ENCODE measurements at places on chromosomes 6 and 20.

- DNase-seq: no peak
Measured at GRCh38 chr6:98002678-98003077, 719.7 kb upstream of the MMS22L start.

- DNase-seq: no peak
Measured at GRCh38 chr6:167119670-167120582, 3.0 kb upstream of the CCR6 start.

DNA sequence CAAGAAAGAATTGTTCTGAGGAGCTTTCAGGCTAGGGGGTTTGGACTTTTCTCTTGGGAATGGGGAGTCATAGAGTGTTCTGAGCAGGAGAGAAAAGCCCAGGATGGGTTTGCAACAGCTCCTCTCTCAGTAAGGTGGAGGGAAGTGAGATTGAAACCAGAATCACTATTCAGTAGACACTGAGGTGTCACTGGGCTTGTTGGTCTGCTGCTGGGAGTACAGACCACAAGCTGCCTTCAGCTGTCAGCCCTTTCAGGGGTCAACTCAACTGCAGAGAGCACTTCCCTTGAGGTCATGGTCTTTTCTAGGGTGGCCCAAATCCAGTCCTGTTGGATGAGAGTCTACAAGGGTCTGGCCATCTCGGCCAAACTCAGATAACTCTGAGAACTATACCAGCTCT lies 12.9 kb upstream of the FOXA2 start:
- no peak for DNase-seq

DNA sequence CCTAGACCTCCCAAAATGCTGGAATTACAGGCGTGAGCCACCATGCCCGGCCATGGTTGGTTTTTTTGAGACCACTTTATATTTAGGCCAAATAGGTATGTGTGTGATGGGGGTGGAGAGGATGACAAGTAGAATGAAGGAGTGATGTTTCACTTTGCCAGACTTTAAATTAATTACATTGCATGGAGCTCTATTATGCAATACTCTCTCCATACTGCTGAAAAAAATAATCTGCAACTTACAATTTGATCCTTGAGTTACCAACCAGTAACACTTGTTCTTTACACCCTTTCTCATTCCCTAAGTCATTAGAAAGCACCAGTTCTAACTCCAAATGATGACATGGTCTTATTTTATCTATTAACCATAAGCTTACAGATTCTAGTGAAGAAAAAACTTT lies 26.8 kb downstream of the GINM1 start:
- no peak for DNase-seq

GRCh38 chr6:137928286-137928685 lies 61.2 kb downstream of the TNFAIP3 start:
- no peak for DNase-seq

DNA sequence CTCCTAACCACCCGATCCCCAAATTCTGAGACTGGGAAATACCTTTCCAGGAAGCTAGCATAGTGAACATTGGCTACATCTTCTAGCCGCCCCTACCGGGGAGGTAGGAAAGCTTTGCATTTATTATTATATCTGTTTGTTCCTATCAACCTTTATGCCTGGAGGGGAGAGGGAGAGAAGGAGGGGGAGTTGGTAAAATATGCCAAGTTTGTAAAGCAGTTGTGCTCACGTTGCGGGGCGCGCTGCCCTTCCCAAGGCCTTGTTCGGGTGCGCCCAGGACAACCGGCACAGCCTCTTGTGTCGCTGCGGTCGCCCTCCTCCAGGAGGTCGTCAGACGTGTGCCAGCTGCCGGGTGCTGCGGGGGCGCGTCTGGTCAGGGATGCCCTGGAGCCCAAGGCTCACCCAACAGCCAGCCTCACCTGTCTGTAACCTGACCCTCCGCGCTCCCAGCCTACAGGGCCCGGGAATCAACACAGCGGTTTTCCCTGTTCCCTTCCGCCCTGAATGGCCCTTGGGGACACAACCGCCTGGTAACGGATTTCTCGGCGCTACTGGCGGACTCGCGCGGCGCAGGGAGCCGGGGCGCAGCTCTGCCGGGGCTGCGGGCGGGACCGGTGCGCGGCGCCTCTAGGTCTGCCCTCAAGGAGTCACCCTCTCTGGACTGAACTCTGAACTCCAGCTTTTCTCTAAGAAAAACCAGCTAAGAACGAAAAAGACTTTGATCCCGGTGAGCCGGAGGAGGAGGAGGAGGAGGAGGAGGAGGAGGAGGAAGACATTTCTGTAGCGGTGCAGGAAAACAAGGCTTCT lies 1.1 kb upstream of the OVOL2 start:
- DNase-seq: no peak

GRCh38 chr6:25617997-25618396 lies 34.0 kb upstream of the SCGN start:
- no peak for DNase-seq

DNA sequence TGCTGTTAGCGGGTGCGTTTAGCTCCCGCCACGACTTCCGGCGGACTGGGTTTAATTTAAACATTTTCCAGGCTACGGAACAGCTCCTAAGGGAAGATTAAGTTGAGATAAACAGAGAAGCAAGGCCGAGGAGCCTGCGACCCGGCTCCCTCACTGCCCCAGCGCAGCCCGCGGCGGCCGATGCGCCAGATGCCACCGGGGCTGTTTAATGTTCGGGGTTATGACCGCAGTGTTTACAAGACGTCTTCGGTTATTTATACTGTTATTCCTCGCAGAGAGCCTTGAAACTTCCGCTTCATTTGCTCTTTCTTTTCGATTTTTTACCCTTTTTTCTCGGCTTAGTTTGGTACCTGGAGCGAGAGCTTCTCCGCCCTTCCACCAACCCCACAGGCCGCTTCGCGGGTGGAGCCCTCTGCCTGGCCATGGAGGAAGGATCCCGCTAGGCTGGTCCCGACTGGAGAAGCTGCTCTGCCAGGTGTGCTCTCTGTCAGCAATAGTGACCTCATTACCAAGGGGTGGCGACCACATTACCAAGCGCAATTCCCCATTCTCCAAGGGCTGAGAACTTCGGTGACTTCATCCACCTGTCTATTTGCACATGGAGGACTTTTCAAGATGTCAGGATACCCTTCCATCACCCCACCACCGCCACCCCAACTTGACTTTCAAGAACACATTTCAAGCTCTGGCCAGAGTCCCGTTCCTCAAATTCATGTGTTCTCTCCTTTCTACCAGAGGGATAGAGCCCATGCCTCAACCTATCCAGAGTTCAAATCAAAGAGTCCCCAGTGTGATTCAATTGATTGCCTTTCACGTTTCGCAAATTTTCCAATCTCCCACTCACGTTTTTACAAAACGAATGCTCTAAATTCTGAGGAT lies 4.1 kb downstream of the TCF21 start:
- no peak for DNase-seq

DNA sequence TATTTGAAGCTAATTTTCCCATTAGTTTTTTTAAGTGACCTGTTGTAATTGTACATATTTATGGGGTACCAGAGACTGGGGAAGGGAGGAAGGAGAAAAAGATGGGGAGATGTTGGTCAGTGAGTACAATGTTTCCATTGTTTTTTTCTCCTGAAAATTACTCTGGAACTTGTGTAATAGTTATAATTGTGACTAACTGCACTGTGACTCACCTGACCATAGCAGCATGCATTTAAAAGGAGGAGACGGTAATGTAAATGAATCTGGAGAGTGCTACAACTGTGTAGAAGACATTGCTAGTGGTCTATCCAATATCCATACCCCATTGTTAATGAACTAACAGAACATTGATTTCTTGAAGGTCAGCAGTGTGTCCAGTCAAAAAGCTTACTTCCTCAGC lies 133.4 kb downstream of the RFPL4B start:
- no peak for DNase-seq

GRCh38 chr6:18362058-18362561 lies 25.0 kb upstream of the RNF144B start:
- no peak for DNase-seq

DNA sequence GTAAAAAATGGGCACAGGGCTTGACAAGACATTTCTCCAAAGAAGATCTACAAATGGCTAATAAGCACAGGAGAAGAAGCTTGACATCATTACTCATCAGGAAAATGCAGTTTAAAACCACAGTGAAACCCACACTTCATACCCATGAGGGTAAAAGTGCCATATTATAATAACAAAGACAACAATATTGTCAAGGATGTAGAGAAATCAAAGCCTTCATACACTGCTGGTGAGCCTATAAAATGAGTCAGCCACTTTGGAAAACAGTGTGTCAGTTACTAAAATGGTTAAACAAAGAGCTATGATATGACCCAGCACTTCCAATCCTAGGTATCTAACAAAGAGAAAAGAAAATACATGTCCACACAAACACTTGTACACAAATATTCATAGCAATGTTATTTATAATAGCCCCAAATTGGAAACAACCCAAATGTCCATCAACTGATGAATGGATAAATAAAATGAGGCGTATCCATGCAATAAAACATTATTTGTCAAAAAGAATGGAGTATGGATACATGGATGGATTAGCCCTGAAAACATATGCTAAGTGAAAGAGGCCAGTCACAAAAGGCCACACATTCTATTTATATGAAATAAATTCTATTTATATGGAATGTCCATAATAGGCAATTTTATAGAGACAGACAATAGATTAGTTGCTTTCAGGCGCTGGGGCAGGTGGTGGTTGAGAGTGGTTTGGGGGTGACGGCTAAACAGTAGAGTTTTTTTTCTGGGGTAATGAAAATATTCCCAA lies 11.5 kb upstream of the IL20RA start:
- no peak for DNase-seq

DNA sequence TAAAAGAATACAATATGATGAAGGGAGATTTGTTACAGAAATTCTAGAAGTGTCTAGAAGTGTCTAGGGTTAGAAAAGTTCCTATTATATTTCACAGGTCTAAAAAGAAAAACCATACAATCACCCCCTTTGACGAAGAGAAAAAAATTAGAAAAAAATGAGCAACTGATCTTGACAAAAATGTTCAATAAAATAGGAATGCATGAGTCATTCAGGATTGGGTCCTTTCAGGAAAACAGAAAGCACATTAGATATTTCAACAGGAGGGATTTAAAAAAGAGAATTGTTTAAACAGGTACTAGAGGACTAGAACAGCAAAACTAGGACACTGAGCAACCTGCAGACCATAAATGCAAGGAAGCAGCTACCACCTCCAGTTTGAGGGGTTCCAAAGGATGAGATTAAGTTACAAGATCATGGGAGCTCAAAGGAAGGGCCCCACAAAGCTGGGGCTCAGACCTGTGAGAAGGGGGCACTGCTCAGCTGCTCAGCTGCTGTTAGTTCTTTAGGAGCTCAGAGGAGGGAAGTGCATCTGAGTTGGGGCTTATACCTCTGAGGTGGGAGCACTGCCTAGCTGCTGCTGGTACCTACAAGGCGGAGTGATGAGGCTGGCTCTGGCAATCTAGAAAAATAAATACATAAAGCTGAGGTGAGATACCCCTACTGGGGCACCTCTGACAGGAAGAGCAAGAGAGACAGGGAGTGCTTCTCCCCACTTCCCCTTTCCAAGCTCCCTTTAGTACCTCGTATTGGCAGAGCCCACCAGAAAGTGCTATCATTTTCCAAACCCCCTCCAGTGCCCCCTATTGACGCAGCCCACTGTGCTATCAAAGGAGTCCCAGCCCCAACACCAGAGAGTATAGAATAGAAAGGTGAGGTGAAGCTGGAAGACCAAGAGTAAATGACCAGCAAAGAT lies 27.1 kb upstream of the BEND6 start:
- DNase-seq: no peak

GRCh38 chr6:134402372-134402984 lies 84.6 kb upstream of the SGK1 start:
- no peak for DNase-seq

GRCh38 chr6:30720738-30721197 lies 616 bp downstream of the TUBB start:
- DNase-seq: no peak

DNA sequence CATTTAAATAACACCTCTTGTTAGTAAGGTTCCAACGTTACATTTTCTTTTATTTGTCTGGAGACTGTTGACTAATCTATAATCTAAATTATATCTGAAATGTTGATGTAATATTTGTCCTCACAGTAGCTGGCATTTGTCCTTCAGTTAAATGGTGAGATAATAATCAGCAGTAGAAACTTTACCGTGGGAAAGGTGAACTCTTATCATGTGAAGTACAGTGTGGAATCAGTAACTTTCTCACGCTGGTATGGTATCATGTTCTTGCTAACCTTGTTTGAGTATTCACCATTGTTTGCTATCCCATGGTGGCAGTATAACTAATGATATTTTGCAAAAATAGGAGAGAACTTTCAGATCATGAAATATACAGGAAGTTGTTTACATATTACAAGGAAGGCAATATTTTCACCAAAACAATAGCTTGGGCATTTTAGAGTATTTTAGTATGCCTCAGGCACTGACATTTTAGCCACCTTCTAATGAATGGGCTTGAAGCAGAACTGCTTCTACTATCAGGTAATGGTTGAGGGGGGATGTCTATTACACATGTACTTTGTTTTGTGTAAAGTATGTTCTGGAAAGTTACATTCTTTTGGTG lies 4.8 kb downstream of the GMNN start:
- peak; percentile 57 for DNase-seq

DNA sequence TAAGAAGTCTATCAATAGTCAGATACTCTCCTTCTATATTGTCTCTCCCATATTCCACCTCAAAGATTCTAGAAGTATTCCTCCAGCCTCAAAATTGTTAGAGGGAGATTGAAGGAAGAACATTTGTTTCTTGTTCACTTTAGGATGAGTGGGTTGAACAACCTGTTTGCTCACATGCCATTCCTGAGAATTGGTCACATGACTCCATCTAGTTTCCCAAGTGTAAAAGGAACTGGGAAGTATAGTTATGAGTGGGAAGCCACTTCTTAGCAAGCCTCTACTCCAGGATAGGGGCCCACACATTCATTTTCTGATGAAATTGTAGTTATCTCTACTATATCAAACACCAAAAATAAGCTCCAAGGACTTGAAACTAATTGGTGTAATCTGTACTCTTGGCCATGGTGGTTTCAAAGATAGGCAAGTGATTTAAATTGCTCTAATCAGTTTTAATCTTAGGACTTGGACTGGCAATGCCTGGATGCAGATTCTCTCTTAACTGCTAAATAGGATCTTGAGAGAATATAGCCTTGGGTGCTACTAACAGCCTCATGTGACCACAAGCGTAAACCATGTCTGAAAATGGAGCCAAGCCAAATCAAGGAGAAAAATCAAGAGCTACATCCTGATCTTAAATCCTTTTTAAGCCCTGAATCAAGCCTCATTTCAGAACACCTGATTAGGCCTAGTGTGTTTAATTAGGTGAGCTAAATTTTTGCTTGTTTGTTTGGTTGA lies 758.7 kb upstream of the MAN1A1 start:
- DNase-seq: no peak

- no peak for DNase-seq
Measured at GRCh38 chr6:116363759-116364158, 7.0 kb upstream of the DSE start.

- DNase-seq: no peak
Measured at GRCh38 chr6:154614101-154614500, 103.6 kb upstream of the CNKSR3 start.

GRCh38 chr6:123994168-123994567 lies 190.5 kb downstream of the NKAIN2 start:
- no peak for DNase-seq

DNA sequence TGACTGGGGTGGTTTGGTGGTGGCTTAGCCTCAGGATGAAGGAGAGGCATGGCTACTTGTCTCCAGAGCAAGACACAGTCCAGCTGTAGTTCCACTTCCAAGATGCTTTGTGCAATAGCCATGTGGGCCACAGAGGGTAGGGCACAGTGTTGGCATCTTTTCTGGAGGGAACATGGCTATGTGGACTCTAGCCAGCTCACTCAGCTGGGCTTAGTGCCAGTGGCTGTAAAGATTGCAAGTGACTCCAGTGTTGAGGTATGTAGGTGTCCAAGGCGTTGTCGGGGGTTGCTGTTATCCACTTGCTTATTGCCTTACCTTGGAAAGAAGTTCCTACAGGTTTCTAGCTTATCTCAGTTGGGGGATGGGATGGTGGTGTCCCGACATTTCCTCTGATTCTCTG lies 233.4 kb downstream of the CD109 start:
- DNase-seq: no peak
